ENCODE measurements at places on chromosomes 2 and 18. TPM values are rescaled to one million over a fixed set of nuclear protein-coding genes. Genes with fewer than 3 reads are reported as not detected.

NGEF gene
- 3.5 TPM for polyA plus RNA-seq

KCNG2 gene
- 0.38 TPM for polyA plus RNA-seq

SEMA4C gene
- 35.0 TPM for polyA plus RNA-seq

SAG gene
- 0.06 TPM for polyA plus RNA-seq

CTAGE1 gene
- polyA plus RNA-seq = not detected

FOXD4L1 gene
- 0.50 TPM for polyA plus RNA-seq

- DNase-seq = no peak
These were observed 208.1 kb downstream of the MEMO1 start for GRCh38 chr2:31802711-31803110.

DNA sequence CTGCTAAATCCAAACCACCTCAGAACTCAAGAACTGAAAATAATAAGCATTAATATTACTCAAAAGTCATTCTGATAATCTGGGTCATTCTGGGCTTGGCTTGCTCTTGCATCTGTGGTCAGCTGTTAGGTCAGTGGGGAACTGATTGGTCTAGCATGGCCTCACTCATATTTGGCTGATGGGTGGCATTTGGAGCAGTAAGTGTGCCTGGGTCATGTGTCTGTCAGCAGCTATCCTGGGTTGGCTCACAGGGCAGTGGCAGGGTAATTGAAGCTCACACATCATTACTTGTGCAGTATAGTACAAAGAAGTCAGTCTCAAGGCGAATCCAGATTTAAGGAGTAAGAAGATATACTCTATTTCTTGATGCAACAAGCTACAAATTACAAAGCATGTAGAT, 9.6 kb downstream of the RPL37A start:
- DNase-seq = no peak

DNA sequence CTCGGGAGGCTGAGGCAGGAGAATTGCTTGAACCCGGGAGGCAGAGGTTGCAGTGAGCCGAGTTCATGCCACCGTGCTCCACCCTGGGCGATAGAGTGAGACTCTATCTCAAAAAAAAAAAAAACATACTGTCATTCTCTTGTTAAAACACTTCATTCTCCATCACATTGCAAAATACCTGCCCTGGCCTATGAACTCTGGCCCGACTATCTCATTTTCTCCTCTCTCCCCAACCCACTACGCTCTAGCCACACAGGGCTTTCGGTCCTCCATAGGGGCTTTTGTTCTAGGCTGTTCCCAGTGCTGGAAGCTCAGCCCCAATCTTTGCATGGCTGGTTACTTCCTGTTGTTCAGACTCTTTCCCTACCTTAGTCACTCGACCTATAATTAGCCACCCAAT, 10.3 kb downstream of the CEP76 start:
- DNase-seq = no peak

GRCh38 chr2:143158098-143158497, 28.9 kb downstream of the ARHGAP15 start:
- no peak for DNase-seq

GRCh38 chr2:234548695-234549420, 52.0 kb upstream of the ARL4C start:
- DNase-seq = no peak

DNA sequence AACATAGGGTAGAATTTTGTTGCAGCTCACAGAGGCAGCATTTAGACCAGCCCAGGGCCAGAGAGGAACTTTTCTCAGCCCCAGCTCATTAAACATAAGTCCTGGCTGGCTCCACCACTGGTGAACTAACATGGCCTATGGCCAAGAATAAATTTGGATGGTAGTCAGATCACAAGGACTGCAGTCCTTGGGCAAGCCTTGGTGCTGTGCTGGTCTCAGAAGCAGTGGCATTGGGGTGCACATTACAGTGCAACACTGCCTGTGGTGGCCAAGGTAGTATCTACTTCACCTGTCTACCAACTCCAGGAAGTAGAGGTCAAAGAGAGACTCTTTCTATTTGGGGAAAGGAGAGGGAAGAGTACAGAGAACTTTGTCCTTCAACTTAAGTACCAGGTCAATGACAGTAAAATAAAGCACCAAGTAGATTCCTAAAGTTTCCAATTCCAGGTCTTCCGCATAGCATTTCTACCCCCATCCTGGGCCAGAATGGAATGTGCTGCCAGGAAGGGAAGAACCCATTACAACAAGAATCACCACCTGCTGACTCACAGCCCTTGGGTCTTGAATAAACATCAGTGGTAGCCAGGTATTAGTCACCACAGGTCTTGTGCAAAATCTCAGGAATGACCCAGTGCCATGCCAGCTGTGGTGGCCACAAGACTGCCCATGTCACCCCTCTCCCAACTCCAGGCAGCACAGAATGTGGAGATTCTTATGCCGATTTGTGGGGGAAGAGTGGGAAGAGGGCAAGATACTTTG, 155.4 kb upstream of the FSIP2 start:
- DNase-seq = no peak

- DNase-seq = no peak
These were observed 99.8 kb upstream of the DAPL1 start for GRCh38 chr2:158695305-158695704.

DNA sequence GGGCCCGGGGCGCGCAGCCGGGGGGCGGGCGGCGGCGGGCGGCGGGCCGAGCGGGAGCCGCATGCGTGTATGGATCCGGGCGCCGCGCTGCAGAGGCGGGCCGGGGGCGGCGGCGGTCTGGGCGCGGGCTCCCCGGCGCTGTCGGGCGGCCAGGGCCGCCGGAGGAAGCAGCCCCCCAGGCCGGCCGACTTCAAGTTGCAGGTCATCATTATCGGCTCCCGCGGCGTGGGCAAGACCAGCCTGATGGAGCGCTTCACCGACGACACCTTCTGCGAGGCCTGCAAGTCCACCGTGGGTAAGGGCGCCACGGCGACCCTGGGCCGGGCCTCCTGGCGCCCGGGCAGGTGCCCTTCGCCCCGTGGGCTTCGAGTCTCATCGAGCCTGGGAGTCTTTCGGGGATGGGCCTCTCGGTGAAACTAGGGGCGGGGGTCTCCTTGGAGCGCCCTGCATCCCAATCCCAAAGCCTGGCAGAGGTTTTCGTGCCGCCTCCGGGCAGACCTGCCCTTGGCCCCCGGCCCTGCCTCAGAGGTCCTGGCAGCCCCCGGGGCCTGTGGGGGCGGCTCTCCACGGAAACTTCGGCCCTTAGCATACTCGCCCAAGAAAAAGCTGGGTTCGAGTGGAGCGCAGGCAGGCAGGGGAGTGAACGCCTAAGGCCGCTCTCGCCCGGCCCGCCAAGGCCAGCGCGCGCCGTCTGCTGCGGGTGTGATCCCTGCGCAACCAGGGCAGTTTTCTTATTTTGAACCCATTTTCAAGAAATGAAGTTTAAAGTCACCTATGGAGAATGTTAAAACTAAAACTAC, 622 bp downstream of the RAB12 start:
- DNase-seq = no peak

DNA sequence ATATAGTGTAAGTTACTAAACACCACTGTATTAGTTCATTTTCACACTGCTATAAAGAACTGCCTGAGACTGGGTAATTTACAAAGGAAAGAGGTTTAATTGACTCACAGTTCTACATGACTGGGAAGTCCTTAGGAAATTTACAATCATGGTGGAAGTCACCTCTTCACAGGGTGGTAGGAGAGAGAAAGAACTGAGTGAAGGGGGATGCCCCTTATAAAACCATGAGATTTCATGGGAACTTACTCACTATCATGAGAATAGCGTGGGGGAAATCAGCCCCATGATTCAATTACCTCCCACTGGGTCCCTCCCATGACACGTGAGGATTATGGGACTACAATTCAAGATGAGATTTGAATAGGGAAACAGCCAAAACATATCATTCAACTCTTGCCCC, 618.0 kb downstream of the NYAP2 start:
- DNase-seq = no peak

DNA sequence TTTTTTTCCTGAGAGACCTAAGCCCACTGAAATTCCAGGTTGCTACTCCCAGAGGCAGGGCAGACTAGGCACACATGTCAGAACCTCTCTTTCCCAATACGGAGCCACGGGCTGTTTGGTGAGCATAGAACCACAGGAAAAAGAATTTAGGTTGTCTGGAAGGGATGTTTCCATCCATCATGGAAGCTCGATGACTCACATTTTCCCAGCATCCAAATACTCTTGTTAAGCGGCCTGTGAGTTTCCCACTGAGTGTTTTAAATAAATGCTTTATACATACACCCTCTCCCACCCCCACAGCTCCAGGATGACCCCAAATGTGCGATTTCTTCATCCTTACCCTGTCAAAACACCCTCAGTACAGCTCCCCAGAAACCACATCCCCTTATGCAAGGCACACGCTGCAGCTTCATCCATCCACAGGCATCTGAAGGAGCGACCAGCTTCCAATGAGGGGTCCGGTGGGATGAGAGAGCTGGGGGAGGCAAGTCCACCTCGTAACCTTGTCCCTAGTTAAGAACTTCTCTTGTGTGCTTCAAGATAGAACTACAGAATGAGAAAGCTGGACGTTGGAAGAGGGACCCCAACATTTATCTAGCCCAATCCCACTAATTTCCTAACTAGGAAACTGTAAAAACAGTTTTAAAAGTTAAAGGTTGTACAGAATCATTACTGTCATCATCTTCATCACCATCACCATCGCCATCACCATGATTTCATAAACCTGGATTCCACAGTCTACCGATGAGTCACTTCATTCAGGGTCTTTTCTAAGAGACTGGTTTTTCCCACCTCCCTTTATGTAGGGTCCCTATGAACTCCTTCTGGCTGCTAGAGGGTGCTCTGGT, 63.5 kb upstream of the FZD7 start:
- DNase-seq = no peak

DNA sequence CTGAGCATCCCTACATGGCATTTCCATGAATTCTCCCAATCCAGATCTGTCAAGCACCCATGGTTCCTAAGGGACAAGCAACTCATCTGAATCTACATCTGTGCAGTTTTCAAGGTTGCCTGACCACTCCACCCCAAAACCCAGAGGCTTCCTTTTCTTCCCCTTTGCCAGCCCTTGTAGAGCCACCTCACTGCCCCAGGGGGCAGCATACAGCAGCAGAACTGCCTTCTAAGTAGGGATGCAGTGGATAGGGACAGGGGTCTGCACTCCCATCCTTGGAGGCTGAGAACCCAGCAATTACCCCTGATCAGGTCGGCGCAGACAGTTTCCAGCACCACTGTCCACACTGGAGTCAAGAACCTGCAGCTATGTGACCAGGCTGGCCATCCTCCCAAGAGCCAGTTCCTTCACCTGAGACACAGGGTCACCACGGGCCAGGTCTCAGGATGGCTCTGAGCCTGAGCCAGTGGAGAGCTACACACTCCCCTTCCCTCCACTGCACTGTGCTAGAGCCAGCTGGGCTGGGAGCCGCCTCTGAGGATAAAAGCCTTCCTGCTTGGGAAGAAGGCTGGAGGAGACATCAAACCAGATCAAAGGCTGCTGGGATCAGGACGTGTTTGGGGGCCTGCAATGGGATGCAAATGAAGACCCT, 283.1 kb downstream of the CELF4 start:
- no peak for DNase-seq

GRCh38 chr18:24543795-24544498, 83.5 kb downstream of the HRH4 start:
- peak; percentile 40 for DNase-seq

DNA sequence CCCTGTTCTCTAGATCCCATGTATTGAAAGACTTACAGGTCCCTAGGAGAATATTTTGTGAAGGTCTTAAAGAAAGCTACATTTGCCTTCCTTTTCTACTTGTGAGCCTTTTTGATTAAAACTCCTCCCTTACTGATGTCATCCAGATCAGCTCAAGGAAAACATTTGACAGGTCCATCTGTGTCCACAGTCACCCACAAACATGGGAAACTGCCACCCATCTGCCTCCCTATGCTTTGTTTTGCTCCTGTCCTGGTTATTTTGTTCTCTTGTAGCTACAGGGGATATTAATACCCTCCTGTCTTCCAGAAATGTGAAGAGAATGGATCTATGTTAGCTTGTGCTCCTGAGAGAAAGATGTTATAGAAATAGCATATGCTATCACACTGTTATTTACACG, 203.6 kb upstream of the GALNT5 start:
- no peak for DNase-seq
